A549 treated with GW870086 at 1 μM for 4 hours (cell line): ENCODE measurements at places on chromosomes 3 and 15. TPM values are rescaled to one million over a fixed set of nuclear protein-coding genes. Genes with fewer than 3 reads are reported as not detected.

FGD5 gene
- 0.06 to 0.18 TPM in 2 of 5 replicates, not detected in the others for total RNA-seq

RAB6B gene
- total RNA-seq, result 1.9 to 3.3 TPM (median 2.7 TPM) in 5 replicates

ATP13A5 gene
- not detected in 5 replicates for total RNA-seq

RBMS3 gene
- total RNA-seq, result 0.45 to 1.2 TPM (median 0.86 TPM) in 5 replicates

CADPS gene
- not detected in 5 replicates for total RNA-seq

MST1R gene
- total RNA-seq, result 5.4 to 8.4 TPM (median 7.7 TPM) in 5 replicates

GUCA1C gene
- total RNA-seq, result not detected in 5 replicates

SCG5 gene
- total RNA-seq, result 1.8 to 3.2 TPM (median 2.7 TPM) in 5 replicates

STRC gene
- 0.03 to 0.20 TPM (median 0.10 TPM) in 4 of 5 replicates, not detected in the other for total RNA-seq

WDR76 gene
- total RNA-seq, result 11.6 to 13.7 TPM (median 12.7 TPM) in 5 replicates

CCR8 gene
- not detected in 5 replicates for total RNA-seq
